GM13976 (cell line): ENCODE measurements at places on chromosomes 13 and 19.

DNA sequence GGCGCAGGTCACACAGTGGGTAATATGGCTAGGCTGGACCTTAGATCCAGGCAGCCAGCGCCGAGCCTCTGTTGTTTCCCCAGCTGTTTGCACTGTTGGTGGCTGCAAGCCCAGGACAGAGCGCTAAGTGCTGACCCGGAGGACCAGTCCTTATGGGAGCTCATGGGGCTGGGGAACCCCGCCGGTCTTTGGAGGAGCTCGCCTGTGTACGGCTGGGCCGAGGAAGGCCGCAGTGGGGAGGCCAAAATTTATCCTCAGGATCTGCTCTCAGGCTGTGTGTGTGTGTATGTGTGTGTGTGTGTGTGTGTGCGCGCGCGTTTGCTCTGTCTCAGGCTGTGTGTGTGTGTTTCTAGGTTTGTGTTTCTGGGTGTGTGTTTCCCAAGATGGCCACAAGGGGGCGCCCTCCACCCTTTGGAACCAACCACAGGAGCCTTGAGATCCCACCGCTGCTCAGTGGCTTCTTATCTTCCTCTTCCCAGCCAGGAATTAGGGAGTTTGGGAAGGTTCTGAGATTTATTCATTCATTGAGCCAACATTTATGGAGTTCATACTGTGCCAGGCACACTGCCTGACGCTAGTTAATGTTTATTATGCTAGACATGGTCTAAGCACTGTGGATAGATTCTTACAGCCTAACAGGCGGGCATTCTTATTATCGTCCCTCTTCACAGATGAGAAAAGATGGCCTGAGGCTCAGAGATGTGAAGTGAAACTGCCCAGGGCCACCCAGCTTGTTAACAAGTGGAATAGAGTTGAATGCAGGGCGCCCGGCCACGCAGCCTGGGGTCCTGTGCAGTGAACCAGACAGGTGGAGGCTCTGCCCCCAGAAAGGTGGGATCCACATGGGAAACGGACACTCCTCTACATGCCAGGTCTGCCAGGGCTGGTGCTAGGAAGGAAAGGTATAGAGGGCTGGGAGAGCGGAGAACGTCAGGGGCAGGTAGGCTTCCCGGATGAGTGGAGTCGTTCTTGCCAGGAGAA lies 13.0 kb downstream of the PGLYRP1 start:
- peak; percentile 80 for DNase-seq

GRCh38 chr13:73938372-73939070 lies 195.7 kb downstream of the KLF12 start:
- DNase-seq = no peak

DNA sequence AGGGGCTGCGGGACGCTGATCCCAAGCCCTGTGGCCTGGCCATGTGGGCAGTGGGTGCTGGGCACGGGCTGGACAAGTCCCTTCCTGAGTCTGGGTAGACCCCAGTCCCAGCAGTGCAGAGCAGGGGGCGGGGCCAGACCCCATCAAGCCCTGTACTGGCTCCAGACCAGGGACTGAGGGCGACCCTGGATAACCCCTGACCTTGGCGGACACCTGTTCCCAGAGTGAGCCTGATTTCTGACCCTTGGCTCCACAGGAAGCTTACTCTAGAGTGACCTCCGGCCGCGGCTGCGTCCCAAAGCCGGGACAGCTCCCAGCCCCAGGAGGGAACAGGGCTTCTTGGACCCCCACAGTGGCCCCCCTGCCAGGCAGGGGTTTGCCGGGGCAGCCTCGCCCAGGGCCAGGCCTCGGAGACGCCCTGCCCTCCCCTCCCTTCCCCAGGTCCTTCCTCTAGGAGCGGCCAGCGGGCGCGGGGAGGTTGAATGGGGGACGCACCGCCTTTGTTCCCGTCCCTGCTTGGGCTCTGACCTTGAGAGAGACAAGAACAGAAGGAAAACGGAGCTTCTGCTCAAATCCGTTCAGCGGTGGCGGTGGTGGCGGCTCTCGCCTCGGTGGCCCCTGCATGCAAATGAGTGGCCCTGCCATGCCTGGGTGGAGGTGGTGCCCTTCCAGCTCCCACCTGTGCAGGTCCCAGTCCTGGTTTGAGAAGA lies 2.3 kb upstream of the EFNA2 start:
- no peak for DNase-seq

GRCh38 chr13:35789335-35790165 lies 313.1 kb upstream of the MAB21L1 start:
- DNase-seq = peak; percentile 21

- no peak for DNase-seq
These were observed 32.2 kb downstream of the COL4A2 start for GRCh38 chr13:110339263-110339662.

DNA sequence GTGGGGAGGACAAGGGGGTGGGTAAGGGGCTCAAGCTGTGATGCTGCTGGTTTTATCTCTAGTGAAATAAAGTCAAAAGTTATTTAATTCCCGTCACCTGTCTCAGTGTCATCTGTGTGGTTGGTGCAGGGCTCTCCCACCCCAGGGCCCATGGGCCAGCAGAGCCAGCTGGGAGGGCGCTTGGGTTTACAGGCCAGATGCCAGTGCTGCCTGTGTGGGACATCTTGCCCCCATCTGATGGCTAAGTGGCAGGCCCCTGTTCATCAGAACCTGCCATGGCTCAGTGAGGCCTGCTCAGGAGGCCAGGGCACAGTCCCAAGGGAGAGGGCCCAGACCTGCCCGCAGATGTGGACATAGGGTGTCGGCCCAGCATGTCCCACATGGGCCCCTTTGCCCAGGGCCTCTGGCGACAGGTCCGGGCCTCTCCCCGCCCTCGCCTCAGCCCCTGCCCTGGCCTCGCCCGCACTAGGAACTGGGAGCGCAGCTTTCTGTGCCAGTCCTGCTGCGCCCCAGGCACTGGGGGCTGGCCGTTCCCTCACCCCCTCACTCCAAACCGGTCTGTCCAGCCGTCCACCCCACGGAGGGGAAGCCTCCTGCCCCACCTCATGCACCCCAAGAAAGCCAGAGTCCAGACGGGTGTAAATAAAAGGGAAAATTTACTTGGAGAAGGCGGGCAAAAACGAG lies 5.3 kb downstream of the ZNF296 start:
- DNase-seq = no peak

DNA sequence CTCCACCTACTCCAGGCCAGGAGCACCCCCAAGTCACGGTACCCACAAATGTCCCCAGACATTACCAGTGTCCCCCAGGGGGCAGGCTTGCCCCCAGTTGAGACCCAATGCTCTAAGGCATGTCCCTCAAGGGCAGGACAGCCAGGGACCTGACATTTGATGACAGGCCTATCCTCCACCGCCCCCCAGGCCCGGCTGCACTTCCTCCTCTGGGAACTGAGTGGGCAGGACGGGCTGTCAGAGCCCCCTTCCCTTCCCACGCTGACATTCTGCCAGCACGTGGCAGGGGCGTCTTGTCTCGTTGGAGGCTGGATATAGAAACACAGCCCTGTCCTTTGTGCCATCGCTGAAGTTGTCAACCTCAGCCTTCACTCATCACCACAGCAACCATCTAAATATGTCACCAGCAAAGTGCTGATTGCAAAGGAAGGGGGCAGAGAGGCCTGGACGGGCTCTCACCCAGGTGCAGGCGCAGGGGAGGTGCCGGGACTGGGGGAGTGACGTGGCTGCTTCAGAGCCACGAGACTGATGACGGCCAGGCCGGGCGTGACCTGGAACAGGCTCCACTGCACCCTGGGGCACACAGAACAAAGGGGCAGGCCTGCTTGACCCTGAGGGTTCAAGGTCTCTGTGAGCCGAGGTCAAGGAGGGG lies 38.4 kb downstream of the GNG7 start:
- peak; percentile 82 for DNase-seq

- peak; percentile 80 for DNase-seq
These were observed 538 bp downstream of the ZNF428 start for GRCh38 chr19:43618921-43619261.

- DNase-seq = peak; percentile 79
These were observed 550 bp upstream of the DLL3 start for GRCh38 chr19:39497996-39498797.

DNA sequence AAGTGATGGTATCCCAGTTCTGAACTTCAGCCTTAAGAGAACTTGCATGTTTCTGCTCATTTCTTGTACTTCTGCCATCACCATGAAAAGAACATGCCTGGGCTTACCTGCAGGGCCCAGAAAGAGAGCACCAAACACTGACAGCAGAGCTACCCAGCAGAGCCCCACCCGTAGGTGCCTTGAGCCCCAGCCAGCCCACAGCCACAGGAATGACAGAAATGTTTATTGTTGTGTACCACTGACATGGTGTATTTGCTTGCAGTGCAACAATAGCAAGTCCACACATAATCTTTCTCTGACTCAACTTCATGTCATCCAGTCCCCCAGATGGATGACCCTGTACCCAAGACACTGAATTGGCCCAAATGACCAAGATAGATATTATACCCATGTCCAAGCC lies 195.2 kb downstream of the TSHZ3 start:
- no peak for DNase-seq

- no peak for DNase-seq
These were observed 26.8 kb upstream of the CEBPG start for GRCh38 chr19:33346665-33347064.

- no peak for DNase-seq
These were observed 3.6 kb upstream of the REXO1 start for GRCh38 chr19:1851654-1852580.

- peak; percentile 58 for DNase-seq
These were observed 4.9 kb upstream of the SMIM17 start for GRCh38 chr19:56637976-56638555.

DNA sequence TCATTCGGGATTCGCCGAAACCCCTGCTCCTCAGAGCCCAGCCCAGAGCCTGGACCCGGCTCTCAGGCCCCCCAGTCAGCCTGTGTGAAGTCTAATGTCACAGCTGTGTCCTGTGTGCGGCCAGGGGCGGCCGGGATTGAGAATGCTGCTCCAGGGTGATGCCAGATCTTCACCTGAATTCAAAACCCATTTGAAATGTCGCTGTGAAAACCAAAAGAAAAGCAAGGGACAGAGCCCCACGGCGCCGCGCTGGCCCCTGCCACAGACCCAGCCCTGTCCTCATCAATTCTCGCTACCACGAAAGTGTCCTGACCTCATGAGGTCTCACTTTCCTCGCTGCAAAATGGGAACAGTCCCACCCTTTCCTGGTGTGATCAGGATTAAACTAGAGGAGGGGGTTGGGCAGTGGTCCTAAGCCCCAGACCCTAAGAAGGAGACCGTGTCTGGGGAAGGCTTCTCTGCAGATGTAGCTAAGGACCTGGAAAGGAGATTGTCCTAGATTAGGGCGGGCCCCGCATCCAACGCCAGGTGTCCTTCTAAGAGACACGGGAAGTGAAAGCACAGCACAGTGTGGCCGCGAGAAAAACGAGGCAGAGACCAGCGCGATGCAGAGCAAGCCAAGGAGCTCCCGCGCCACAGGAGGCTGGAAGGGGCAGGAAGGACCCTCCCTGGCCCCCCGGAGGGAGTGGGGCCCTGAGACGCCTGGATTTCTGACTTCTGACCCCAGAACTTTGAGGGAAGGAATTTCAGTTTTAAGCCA lies 34.0 kb upstream of the SPACA7 start:
- DNase-seq = no peak

DNA sequence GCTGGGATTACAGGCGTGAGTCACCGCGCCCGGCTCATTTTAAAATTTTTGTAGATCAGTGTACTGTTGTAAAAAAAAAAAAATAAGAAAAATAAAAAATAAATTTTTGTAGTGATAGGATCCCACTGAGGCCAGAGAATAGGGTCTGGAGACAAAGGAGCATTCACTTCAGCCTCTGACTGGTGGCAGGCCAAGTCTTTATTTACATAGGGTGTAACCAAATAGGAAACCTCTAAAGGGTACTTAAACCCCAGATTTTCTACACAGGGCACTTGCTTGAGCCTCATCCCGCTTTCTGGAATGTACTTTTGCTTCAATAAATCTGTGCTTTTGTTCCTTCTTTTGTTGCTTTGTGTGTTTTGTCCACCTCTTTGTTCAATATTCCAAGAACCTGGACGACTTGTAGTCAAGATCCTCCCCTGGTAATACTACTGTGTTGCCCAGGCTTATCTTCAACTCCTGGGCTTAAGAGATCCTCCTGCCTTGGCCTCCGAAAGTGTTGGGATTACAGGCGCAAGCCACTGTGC lies 2.1 kb upstream of the PDCD2L start:
- no peak for DNase-seq

GRCh38 chr19:50239921-50240590 lies 36.6 kb downstream of the MYH14 start:
- DNase-seq = no peak

DNA sequence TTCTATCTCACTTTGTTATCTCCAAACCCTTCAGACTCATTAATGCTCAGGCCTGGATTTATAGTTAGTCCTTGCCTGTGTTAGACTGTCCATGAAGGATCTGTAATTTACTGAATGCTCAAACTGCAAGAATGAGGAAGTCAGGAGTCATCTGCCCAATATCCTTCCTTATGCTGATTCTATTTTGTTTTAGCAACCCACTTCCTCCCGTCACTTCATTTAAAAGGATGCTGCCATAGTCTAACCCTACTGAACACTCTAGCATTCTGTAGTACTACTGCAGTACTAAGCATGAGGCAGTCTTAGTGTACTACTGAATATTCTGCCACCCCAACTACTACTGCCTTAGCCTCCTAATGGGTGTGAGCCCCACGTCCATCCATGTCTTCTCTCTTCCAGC lies 1.5 kb downstream of the FCAR start:
- DNase-seq = no peak

DNA sequence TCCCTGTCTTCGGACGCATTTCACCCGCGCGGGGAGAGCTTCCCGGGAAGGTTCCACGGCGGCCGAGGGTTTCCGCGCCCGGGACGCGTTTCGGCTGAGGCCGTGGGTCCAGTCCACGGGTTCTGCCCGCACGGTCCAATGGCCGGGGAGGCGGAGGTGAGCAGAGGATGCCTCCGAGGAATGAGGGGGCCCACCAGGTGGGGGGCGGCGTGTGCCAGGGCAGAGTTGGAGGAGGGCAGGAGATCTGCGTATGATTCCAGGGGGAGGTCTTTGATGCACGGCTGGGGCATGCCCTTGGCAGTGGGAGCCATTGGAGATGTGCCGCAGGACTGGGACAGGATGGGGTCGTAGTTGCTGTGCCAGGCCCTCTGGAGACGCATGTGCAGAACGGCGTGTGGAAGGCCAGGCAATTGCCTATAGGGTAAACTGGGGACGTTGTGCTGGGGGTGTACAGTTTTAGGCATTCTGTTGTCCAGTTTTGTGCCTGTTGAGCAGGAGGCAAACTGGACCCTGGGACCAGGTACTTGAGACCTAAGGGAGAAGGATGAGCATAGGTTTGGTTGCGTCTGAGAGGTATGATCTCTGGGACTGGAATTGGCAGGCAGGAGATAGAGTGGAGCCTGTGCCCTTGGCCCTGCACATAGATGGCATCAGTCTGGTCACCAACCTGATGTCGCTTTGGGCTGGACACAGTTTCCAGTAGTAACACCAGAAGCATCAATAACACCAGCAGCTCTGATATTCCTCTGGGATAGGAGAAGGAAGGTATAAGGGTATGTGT lies 751 bp downstream of the ZNF584 start:
- DNase-seq = no peak

DNA sequence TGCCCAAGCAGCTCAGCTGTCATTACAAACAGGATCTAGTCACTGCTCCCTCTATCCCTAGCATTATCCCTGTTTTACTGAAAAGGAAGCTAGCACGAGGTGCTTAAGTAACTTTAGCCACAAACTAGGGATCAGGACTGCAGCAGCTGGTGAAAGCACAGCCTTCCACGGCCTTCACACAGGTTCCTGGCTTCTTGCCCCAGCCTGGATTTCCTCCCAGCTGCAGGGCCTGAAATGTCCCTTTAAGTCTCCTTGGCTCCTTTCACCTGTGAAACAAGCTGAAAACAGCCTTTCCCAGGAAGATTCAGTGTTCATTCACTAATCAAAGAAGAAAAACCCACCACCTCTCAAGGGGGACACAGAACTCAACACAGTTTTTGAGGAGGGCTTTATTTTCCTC lies 754.5 kb downstream of the DIAPH3 start:
- no peak for DNase-seq

GRCh38 chr13:60090574-60090973 lies 73.2 kb downstream of the DIAPH3 start:
- no peak for DNase-seq
